ENCODE measurements at places on chromosomes 12 and 14.

- no peak for DNase-seq
Measured at GRCh38 chr12:106840243-106840642, 65.8 kb downstream of the RIC8B start.

GRCh38 chr14:79418649-79419415 is 792.5 kb downstream of the DIO2 start:
- no peak for DNase-seq

GRCh38 chr12:88753707-88754106 is 173.4 kb upstream of the KITLG start:
- no peak for DNase-seq

DNA sequence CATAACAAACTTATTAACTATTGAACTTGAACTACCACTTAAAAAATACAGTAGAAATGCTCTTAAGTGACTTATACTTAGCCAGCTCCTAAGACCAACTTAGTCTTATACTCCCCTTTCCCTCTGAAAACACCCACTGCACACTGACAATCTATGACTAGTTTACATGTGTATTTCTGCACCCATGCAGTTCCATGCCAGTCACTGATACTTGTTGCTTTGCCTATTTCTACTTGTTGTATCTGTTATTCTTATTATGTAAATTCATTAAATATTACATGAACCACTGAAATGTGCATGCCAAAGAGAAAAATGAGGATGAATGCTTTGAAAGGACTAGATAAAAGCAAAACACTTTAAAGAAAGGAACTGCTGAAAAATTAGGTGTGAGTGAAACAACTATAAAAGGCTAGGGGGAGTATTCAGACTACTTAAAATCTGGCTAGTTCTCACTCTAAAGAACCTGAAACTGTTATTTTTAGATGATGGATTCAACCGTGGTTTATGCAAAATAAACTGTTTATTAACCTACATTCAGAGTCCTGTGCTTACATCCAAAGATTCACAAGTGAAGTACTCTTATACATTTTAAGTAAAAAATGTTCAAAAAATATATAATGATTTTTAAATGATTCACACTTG is 74.7 kb downstream of the RPS6KA5 start:
- DNase-seq = no peak

DNA sequence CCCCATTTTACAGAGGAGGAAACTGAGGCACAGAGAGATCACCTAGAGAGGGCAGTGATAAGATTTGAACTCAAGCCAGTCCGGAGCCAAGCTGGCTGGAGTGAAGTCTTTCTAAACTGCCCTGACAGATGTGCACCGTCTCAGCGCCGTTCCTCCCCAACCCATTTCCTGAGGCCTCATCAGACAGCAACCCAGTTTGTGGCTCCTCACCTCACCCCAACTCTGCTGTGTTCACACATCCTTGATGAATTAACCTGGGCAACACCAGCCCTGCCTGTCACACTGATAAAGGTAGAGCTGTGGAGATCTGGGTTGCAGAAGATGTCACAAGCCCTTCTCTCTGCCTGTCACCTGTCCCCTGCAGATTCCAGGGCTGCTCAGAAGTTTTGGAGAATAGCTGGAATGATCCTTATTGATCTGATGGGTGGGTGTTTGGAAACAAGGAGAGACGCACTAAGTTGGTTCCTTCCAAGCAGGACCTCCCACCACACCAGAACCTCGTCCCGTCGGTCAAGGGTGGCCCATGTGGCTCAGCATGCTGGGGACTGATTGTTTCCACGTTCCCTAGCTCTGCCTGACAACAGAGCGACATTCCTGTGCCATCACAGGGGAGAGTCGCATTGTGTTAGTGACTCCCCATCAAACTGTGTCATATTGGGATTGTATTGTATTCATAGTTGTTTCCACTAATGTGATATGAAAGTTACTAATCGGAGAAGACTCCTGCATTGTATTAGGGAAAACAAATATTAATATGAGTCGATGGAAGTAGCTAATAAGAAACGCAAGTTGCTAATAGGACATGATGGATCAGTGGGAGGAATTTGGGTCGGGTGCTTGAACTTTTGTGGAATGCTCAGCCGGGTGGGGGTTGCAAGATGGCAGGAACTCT is 200.6 kb downstream of the PHETA1 start:
- DNase-seq = no peak

DNA sequence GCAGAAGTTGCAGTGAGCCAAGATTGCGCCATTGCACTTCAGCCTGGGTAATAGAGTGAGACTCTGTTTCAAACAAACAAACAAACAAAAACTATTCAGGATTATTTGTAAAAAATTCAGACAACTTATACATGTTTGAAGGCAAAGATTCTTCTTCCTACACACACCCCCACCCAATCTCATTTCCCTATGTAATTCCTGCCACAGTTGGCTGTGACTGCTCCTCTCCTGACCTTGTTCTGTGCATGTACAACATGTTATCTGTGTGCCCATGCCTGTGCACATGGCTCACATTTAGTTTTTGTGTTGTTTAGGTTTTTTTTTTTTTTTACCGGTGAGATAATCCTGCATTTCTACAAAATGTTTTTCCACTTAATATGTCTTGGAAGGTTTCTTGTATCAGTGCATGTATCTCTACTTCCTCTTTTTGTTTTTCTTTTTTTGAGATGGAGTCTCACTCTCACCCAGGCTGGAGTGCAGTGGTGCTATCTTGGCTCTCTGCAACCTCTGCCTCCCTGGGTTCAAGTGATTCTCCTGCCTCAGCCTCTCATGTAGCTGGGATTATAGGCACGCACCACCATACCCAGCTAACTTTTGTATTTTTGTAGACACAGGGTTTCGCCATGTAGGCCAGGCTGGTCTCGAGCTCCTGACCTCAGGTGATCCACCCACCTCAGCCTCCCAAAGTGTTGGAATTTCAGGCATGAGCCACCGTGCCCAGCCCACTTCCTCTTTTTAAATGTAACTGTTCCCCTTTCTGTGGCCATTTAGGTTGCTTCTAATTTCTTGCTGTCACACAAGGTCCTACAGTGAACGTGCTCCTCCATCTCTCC is 8.7 kb downstream of the CFAP251 start:
- no peak for DNase-seq

GRCh38 chr14:93780813-93781400 is 7.4 kb downstream of the PRIMA1 start:
- no peak for DNase-seq

- no peak for DNase-seq
Measured at GRCh38 chr14:104367866-104368750, 211.5 kb upstream of the C14orf180 start.

- no peak for DNase-seq
Measured at GRCh38 chr12:109047081-109047805, 5.1 kb upstream of the USP30 start.

GRCh38 chr12:122322501-122322900 is 56.2 kb upstream of the VPS33A start:
- DNase-seq = no peak

- DNase-seq = no peak
Measured at GRCh38 chr12:25459541-25459951, 93.5 kb downstream of the LMNTD1 start.

GRCh38 chr14:77909911-77910310 is 110.0 kb downstream of the ADCK1 start:
- DNase-seq = no peak

DNA sequence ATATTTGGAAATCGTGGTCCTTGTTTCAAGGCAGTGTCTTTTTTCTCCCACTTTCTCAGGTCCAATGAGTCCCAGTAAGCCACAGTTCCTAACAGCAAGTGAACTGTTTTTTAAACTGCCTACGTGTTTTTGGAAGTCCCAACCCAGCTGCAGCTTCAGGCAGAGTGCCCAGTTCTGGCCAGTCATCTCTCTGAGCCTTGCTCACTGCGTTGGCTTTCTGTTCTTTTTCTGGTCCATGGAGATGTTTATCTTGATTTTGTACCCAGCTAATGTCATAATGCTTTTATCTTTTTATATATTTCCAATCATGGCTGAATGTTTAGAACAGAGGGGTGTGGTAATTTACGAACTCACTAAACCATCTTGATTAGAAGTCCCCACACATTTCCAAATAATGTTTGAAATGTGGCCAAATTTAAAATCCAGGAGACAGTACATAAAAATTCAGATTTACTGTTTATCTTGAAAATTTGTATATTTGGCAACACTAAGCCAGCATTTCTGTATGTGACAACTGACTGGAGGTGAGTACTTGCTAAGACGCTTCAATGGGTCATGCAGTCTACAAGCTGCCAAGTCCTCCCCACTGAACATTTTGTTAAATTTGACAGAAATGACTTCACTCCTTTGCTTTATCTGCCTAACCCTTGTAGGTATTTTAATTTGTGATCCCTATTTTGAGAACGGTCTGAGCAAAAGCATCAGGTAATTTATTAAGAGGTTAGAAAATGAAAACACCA is 46.1 kb upstream of the OTOGL start:
- no peak for DNase-seq

DNA sequence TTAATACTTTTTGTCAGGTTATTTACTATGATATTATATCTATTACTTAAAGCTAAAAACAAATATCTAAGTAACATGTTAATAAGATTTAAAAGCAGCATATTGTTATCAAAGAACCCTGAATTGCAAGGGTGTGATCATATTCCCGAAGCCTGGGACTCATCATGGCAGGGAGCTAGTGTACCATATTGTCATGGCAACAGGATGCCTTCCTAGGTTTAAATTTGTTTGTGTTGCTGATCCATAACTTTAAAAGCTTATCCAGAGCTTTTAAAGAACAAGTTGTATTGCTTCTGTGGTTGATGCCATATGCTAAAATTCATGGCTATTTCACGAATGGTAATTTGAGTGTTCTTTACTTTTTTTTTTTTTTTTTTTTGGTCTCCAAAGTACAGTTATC is 500.5 kb downstream of the NAV3 start:
- DNase-seq = no peak

GRCh38 chr12:103560604-103561101 is 26.4 kb upstream of the STAB2 start:
- no peak for DNase-seq

DNA sequence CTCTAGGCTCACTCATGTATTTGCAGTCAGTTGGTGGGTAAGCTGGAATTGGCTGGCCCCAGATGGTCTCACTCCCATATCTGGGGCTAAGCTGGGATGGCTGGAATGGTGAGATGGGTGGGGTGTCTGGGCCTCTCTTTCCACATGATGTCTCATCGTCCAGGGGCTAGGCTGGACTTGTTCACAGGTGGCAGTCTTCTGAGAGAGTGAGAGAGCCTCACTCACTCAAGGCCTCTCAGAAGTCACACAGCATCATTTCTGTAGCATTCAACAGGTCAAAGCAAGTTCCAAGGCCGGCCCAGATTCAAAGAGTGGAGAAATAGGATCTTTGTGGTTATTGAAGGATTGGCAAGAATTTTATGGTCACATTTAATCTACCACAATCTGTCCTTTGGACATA is 102.7 kb downstream of the UNC79 start:
- DNase-seq = no peak

- DNase-seq = no peak
Measured at GRCh38 chr14:98941481-98941880, 330.5 kb downstream of the BCL11B start.

GRCh38 chr12:41184864-41185263 is 3.3 kb upstream of the PDZRN4 start:
- no peak for DNase-seq

- no peak for DNase-seq
Measured at GRCh38 chr12:49089821-49090773, 4.5 kb downstream of the DHH start.

DNA sequence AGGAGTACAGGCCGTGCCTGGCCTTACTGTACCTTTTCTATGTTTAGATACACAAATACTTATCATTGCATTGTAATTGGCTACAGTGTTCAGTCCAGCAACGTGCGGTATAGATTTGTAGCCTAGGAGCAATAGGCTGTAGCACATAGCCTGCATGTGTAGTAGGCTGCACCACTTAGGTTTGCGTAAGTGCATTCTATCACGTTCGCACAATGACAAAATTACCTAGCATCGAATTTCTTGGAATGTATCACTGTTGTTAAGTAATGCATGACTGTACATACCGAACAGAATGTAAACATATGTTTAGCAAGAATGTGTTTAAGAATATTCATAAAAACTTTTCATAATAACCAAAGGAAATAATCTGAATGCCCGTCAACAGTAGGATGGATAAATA is 31.9 kb downstream of the VRTN start:
- no peak for DNase-seq

- DNase-seq = no peak
Measured at GRCh38 chr12:14402697-14403096, 37.2 kb downstream of the ATF7IP start.

GRCh38 chr12:47078733-47079467 is 521 bp upstream of the PCED1B start:
- DNase-seq = no peak

GRCh38 chr12:49552014-49552413 is 13.2 kb downstream of the KCNH3 start:
- DNase-seq = no peak

DNA sequence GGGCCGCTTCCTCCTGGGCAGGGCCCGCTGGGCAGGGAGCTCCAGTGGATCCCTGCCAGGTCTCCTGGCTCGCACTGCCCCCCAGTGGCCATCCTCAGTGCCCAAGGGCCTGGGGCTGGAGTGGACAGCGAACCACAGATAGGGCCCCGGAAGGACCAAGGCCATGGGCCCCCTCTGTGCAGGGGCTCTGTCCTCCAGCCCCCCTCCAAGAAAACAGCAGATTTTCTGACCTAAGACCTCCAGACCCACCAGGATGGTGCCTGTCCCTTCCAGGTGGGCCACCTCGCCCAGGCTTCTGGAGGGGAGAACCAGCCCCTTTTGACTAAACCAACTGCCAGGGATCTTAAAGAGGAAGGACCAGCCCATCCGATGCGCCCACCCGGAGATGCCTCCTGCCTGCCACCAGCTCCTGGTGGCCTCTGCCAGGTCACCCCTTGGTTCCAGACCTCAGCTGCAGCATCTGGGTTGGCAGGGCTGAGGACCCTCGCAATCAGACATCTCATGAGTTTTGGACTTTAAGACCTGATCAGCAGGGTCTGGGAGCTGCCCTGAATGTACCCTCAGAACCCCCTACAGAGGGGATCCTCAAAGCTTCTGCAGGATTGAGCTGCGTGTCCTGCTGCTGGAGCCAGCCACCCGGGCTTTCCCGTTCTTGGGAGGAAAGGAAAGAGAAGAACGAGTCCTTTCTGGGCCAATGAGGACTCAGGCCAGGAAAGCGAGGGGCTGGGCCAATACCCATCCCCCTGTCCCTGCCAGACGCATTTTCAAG is 325.8 kb upstream of the DIO3 start:
- DNase-seq = no peak

- DNase-seq = peak; percentile 30
Measured at GRCh38 chr14:75165586-75166391, 10.6 kb downstream of the TMED10 start.

DNA sequence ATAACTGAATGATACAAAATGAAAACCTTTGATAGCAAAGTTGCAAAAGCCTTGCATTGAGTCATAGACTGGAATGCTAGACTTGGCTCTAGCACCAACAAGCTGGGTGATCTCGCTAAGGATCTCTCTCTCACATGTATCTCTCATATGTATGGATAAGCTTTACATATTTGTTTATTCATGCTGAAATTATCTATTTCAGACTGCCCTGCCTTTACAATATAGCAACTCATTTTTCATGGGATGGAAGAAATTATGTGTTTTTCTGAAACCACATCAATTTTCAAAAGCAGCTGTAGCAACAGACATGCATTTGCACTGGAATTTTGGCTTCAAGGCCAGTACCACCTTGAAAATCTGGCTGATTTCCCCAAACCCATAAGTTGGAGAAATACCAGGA is 11.4 kb downstream of the RERG start:
- DNase-seq = no peak

Measured in amygdala (tissue), 56 donors.